Pulmonary artery endothelial cell (primary cell): ENCODE measurements at places on chromosomes 1 and 21.

- no peak for DNase-seq
Measured at GRCh38 chr21:33162436-33162951, 67.2 kb upstream of the IFNAR2 start.

DNA sequence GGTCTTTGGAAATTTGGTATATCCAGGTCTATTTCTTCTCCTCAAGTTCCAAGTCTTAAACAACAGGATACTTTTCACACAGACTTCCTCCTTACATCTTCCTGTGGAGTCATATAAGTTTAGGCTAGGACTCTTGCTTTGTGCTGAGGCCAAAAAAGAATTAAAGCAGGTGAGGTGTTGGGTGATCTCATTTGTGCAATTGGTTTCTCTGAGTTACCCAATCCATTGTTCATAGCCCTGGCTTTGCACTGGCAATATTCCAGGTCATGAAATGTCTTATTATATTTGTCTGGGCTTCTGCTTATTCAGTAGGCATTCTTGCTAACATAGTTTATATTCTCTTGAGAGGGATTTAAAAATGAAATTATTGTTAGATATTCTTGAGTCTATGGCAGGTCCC lies 14.1 kb upstream of the KIAA0040 start:
- no peak for DNase-seq

GRCh38 chr1:119266386-119266785 lies 102.2 kb upstream of the HAO2 start:
- no peak for DNase-seq

- no peak for DNase-seq
Measured at GRCh38 chr1:41943717-41944116, 25.0 kb upstream of the HIVEP3 start.

GRCh38 chr1:44862829-44863401 lies 19.9 kb upstream of the PTCH2 start:
- no peak for DNase-seq

DNA sequence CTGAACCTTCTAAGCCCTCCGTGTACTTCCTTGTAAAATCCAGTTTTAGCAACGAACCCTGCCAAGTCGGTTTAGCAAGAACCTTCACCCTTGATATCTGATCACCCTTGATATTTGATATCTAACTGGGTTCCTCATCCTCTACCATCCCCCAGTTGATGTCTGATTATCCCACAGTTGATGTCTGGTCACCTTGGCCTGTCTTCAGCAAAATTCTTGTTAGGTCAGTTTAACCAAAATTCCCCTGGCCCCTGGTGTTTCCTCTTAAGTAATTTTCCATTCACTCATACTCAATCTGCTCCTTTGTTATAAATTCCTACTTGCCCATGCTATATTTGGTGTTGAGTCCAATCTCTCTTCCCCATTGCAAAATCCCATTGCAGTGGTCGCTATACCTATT lies 114.5 kb upstream of the ZNHIT6 start:
- no peak for DNase-seq

GRCh38 chr1:220300442-220301121 lies 28.3 kb upstream of the RAB3GAP2 start:
- DNase-seq: peak; percentile 93

DNA sequence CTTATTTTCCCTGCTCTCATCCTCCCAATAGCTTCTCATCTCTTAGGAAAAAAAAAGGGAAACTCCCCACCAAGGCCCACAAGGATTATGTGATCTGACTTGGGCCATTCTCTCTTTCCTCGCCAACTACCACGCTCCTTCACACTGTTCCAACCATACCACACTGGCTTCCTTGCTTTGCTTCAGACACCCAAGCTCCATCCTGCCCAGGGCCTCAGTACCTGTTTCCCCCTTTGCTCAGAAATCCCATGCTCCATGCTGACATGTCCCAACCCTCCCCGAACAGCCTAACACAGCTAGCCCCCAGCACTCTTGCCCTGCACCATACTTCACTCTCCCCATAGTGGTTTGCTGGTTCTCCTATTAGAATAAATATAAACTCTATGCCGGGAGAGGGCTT lies 39.2 kb downstream of the MAB21L3 start:
- DNase-seq: no peak

DNA sequence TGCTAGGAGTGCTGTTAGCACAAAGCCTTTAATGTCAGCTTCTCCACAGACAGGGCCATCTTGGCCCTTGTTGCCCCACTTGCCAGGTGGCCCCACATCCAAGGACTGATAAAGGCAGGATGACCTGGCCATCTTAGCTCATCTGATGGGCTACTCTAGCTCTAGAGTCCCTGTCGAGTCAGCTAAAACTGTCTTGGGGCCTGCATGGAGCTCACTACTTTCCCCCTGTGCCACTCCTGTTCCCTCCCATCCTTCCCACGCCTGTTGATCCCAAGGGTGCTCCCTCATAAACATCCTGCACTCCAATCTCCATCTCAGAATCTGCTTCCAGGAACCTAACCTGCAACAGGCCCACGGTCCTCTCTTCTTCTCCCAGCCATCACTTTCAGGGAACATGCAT lies 652 bp upstream of the GPX7 start:
- DNase-seq: no peak

DNA sequence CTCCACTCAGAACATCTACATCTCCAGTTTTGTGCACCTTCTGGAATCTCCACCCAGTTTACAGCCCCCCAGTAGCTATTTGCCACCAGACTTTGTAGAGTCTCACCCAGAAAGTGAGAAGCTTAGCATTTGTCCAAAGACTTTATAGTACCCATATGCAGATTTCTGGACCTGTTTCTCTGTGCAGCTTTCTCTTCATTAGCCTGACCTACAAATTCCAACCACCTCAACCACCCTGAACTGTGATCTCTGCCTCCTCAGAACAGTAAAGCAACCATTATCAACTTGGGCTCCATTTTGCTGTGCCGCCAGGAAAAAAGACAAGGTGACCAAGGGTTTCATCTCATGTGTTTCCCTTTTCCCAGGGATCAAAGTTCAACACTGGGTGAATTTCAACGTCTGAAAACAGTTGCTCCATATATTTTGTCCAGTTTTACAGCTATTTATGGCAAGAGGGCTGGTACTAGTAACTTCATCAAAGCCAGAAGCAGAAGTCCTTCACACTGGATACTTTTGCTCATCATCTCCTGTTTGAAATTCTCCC lies 36.5 kb upstream of the DDAH1 start:
- no peak for DNase-seq

DNA sequence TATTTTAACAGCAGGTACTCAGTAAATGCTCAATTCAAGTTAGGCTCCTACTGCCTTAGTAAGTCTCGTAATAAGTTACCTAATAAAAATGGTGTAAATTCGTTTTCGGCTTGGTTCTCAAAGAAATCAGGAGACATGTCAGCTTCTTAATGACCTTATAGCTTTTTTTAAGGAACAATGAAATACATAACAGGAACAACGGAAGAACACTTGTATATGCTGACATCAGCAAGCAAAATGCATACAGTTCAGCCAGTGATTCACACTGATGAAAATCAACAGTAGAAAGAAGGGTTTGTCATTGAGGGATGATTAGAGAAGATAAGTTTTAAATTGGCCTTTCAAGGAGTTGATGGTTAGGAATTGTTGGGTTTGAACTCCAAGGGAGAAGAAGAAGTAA lies 13.3 kb downstream of the RPTN start:
- DNase-seq: no peak

- DNase-seq: no peak
Measured at GRCh38 chr21:28761674-28762356, 230.9 kb downstream of the LTN1 start.

DNA sequence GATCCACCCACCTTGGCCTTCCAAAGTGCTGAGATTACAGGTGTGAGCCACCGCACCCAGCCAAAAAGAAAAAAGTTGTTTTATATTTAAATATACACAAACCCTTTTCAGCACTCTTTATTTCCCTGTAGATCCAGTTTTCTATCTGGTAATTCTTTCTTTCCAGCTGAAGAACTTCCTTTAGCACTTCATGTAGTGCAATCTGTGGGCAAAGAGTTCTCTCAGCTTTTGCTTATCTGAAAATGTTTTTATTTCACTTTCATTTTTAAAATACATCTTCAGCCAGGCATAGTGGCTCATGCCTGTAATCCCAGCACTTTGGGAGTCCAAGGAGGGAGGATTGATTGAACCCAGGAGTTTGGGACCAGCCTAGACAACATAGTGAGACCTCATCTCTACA lies 28.5 kb upstream of the HYI start:
- DNase-seq: no peak
